CMK (cell line): ENCODE measurements at places on chromosomes 5 and 9.

DNA sequence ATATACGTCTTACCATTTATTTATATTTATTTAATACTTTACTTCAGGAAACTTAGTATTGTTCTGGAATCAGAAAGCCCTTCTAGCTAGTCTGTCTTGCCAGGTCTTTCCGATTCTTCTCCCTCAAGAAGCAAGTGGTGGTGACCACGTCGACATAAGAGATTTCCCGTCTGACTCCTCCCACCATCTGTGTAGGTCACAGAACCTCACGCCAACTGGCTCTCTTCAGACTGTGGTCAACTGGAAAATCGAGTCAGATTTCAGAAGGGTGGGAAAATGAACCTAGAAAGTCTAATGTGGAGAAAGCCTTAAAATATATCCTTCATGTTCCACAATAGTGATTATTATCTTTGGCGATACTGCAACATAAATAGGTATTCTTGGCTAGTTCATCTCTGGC lies 17.3 kb downstream of the THBS4 start:
- DNase-seq: no peak

DNA sequence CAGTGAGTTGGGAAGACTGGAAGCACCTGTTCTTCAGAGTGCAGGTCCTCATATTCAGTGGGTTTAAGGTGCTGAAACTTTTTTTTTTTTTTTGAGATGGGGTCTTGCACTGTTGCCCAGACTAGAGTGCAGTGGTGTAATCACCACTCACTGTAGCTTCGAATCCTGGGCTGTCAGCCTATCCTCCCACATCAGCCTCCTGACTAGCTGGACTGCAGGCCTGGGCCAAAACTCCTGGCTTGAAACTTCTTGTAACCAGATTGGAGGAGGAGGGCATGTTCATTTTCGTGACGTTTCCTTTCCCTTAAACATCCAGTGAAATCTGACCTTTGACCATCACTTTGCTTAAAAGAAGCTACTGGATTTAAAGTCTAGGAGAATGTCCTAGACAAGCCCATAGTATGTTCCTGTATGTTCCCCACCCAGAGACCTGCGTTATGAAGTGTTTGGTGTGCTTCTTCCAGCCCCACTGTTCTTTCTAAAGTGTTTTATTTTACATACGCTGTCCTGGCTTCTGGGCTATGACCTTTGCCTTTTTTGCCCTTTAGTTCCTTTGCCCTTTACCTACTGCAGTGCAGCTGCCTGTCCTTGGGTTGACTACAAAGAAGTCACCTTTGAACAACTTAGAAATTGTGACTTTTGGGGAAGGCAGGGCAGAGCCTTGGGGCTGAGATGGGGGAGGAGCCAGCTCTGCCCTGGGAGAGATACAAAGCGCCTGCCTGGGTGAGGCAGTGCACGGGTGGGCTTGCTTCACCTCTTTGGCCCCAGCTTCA lies 18.4 kb downstream of the TENT4A start:
- DNase-seq: no peak

DNA sequence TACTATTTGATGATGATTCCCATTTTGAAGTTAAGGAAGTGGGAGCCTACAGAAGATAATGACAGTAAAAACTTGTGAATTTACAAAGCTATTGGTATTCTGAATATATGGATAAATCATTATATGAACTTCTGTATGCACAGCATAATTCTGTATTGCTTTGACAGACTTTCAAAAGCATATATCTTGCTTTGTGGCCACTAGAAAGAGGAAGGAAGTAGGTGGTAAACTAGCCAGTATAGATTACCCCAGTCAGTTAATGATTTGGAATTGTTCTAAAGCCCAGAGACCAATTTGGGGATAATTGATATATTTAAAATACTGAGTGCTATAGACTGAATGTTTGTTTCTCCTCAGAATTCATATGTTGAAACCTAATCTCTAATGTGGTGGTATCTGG lies 53.0 kb downstream of the NR2F1 start:
- DNase-seq: no peak

GRCh38 chr5:143664623-143665022 lies 147.3 kb upstream of the HMHB1 start:
- DNase-seq: no peak

- DNase-seq: no peak
These were observed 136.3 kb downstream of the MED27 start for GRCh38 chr9:131943351-131943841.

DNA sequence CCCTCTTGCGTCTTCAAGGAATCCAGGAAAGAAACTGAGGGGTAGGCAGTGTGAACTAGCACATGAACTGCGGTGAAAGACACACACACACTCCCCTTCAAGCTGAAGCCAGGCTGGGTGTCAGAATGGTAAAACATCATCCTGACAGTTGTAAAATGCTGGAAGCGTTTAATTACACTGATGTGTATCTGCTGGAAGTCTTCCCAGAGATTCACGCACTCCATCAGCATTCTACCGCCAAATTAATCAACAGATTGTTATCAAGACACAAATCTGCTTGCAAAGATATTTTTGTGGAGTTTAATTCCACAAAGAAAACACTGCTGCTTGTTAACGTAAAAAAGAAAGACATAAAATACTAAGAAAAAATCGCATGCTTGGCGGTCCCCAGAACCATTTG lies 241.0 kb upstream of the NFIL3 start:
- DNase-seq: no peak

DNA sequence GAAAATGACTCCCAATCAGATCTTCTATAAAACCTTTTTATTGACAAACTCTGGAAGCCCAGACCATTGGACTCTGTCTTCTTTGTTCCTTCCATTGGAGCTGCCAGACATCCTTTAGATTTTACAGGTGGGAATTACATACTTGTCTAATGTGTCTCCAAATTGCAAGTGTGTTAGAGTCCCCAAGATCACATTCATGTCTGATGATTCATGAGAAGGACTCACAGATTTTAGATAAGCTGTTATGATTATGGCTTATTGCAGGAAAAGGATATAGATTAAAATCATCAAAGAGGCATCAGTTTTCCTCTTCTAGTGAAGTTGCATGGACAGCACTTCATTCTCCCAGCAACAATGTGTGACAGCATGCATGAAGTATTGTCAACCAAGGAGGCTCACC lies 70.4 kb downstream of the MUSK start:
- DNase-seq: no peak

GRCh38 chr5:99030906-99031440 lies 102.2 kb upstream of the CHD1 start:
- no peak for DNase-seq

- DNase-seq: no peak
These were observed 21.7 kb downstream of the PHF2 start for GRCh38 chr9:93597871-93598646.

- DNase-seq: no peak
These were observed 384.6 kb upstream of the CD180 start for GRCh38 chr5:67581203-67581602.

DNA sequence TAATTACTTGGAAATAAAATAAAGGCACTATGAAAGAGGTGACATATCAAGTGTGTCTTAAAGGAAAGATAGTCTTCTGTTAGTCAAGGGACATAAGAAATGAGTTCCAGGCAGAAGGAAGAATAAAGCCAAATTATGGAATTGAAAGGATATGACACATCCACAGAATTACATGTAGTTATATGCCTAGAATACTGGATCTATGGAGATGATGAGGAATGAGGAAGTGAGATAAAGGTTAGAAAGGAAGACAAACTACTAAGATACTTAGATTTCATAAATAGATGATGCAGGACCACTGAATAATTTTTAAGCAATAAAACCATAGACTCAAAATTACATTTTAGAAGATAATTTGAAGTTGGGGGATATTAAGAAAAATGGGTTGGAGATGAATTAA lies 609.8 kb downstream of the PTPRD start:
- DNase-seq: no peak

DNA sequence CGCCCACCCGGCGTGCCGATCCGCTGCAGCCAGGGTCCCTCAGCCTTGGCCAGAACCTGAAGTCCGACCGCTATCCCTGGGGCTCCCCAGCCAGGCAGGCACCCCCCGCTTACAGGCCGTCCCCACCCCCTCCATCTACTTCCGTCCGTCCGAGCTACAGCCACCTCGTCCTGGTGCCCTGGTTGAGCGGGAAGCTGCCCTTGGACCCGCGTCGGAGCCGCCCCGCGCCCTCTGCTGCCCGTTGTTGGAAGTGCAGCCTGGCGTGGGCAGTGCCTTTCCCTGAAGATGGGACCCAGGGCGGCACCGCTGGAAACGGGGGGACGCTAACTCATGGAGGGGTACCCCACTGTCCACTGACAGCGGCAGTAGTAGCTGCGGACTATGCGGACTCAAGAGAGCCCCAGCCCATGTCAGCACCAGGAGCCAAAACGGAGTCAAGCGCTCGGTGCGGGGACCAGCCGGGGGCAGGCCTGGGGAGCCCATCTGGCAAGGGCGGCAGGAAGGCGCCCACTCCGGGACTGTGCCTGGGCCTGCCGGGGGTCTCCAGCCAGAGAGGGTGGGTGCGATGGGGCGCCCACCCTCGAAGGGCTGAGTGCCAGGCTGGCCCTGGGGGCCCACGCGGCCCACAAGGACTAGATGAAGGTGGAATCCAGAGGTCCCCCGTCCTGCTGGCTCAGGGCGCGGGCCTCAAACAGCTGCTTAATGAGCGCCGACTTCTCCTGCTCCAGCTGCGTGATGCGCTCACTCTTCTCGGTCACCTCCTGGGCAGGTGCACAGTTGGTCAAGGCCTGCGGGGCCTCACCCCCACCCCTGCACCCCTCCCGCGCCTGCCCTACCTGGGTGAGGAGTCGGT lies 6.1 kb downstream of the SAPCD2 start:
- DNase-seq: no peak

DNA sequence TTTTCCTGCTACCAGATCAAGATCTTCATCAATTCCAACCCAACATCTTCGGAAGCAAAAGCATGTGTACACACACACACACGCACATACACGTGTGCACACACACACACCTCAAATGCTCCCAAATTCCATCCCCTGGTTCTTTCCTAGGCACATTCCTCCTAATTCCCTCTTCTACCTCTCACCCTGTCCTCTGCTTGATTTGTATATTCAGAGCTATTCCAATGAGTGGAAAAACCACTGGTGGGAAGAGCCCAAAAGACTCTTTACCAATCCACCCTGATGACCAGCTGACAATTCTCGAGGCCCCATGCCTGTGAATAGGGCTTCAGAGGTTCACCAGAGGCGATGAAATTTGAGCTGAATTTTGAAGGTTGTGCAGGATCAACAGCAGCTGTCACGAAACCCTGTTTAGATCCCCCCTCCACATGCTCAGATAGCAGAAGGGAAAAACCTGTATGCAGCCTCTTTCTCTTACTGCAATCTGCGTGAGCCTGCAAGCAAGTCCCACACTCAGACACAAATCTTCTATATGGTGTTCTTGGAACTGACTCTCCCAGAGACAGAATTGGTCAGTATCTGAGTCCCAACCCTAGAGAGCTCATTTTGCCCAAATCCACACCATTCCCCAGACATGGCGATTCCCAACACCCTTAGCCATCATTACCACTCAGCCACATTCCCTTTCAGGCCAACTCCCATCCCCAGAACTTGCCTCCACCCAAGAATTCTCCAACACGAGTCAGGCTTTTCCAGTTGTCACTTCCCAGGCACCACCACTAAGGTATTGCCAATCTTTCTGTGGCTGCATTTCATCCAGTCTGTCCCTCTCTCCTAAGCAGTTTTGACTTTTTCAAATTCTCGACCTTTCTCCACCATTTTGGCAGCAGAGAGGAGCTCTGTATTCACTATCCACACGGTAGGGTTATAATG lies 4.3 kb upstream of the TRIO start:
- DNase-seq: no peak

DNA sequence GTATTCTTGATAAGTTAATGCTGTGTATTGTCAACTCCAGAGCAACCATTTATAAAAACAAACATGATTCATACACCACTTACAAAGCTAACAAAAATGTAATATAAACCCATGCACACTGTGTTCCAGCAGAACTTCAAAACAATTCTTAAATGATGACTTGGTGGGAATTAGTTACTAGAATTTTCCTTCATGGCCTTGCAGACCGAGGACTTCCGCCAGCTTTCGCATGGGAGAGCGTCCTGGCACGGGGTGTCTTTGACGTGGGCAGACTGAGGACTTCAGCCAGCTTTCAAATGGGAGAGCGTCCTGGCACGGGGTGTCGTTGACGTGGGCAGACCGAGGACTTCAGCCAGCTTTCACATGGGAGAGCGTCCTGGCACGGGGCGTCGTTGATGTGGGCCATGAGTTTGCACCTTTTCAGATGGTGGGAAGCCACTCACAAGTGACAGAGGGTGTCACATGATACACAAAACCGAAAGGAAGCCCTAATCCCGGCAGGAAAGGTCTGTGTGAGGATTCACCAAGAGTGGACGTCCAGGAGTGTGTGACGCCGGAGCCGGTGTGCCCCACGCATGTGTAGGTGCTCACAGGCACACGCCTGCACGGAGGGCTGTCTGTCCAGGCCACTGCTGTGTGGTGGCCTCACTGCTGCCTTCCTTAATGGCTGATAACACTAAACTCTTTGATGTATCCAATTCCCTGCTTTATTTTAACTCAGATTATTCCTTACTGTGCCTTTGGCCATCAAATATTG lies 211.3 kb upstream of the IRX4 start:
- DNase-seq: no peak

DNA sequence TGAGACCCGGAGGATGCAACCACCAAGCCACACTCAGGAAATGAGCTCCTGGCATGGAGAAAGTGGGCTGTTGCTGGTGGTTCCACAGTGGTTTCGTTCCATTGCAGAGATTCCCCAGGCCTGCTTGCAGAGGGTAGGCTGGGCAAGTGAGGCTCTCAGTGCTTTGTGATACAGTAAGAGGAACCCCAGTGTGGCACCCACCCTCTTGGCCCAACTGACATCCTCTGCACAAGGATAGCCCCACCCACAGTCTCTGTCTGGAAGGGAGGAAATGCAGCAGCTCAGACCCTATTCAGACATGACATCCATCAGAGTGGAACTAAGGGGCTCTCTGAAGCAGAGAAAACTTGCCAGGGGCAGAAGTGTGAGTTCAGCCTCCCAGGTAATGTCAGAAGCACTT lies 69.6 kb upstream of the FSTL4 start:
- no peak for DNase-seq

- DNase-seq: no peak
These were observed 11.4 kb downstream of the OCLN start for GRCh38 chr5:69504036-69504435.

DNA sequence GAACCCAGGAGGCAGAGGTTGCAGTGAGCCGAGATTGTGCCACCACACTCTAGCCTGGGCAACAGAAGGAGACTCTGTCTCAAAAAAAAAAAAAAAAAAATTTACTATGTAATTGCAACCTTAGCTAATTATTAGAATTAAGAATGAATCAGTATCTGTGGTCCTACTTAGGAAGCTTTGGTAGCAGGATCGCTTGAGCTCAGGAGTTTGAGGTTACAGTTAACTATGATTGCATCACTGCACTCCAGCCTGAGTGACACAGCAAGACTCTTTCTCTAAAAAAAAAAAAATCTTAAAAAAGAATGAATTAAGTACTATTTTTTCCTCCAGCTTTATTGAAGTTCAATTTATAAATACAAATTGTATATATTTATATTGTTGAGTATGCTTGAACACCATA lies 16.7 kb downstream of the NDUFAF2 start:
- DNase-seq: no peak

- no peak for DNase-seq
These were observed 71.0 kb downstream of the SH3PXD2B start for GRCh38 chr5:172383191-172383802.

- no peak for DNase-seq
These were observed 261.8 kb downstream of the MCTP1 start for GRCh38 chr5:95022967-95023695.
